ENCODE measurements at places on chromosomes 11 and 22.

GRCh38 chr11:6695377-6695776 is 12.2 kb upstream of the MRPL17 start:
- DNase-seq: no peak

DNA sequence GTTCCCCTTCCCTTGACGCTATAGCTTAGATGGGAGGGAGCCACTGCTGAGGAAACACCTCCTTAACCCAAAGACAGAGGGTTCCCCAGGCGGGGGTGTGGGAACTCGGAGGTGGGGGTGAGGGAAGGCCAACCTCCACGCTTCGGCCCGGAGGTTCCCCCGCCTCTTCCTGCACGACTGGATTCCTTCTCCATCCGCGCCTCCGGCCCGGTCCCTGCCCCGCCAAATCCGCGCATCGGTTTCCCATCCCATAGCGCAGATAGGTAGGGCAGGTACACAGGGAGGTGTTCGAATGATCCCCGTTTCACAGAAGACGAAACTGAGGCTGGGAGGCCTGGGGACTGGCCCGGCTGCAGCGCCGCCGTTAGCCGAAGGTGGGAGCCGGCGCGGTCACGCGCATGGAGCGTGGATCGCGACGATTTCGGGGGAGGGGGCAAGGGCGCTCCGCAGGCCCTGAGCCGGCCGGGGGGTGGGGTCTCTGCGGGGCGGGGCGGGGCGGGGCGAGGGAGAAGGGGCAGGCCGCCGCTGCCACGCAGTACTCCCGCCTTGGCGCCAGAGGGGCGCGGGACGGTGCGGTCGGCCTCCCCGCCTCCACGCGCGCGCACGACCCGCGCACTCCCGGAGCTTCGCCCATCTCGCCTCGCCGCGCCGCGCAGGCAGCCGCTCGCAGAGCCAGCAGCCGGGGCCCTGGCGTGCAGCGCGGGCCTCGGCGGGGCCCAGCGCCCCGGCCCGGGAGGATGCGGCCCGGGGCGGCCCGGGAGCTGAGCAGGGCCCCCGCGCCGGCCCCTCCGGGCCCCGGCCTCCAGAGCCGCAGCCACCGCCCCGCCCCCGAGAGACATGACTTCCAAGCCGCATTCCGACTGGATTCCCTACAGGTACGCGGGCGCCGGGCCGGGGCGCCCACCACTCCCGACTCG is at the start of gene TUB:
Gene TUB (plus strand): TSS at position 538 of the 917 bp plus-strand sequence. CDS start 300 bp downstream, at position 838.
- DNase-seq: no peak

- no peak for DNase-seq
Measured at GRCh38 chr22:43198936-43199335, 12.0 kb upstream of the TTLL12 start.

DNA sequence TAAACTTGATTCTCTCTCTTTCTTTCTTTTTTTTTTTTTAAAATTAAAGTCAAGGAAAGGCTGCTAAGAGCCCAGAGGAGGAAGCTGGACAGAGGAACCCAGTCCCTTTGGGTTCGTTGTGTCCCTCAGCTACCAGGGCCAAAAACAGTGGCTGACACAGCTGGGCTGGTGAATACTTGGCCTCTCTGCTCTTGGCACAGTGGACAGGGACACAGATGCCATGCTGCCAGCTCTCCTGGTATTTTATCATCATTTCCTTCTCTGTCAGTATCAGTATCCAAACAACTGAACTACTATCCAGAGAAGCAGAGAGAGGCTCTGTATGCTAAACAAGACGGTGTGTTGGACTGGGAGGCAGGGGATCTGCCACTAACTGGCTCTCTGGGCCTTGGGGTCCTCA is 123.7 kb upstream of the CCDC90B start:
- no peak for DNase-seq

GRCh38 chr22:45172881-45173585 is 9.3 kb downstream of the NUP50 start:
- no peak for DNase-seq

DNA sequence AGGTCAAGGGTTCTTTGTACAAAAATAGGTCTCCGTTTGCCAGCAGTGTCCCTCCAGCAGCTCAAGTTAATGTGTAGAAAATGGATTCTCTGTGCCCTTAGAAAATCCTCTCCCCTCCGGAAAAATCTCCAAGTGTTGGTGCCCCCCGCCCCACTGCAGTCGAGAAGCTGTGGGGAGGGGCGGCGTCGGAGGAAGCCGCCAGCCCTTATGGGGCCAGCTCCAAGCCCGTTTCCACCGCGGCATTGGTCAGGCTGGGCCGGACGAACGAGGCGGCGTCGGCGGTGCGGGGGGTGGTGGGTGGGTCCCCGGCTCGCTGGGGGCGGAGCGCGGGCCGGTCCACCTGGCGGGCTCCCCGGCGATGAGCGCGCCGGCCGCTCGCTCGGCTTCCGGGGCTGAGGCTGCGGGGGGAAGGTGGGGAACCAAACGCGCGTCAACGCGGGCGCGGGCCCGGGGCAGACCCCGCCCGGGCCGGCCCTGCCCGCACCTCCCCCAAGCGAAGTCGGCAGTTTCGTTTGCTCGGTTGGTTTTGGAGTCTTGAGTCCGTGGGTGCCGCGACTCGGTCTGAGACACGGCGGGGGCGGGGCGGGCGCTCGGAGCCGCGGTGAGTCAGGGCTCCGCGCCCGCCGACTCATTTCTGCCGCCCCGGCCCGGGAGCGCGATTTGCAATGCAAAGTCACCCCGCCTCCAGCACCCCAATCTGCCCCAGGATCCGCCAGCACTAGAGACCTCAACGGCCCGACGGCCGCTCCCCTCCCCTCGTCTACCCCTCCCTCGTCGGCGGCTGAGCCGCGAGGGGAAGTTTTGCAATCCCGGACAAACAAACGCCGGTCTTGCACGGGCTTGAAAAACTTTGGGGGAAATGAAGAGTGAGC is 1.4 kb downstream of the ASCL2 start:
- DNase-seq: no peak

DNA sequence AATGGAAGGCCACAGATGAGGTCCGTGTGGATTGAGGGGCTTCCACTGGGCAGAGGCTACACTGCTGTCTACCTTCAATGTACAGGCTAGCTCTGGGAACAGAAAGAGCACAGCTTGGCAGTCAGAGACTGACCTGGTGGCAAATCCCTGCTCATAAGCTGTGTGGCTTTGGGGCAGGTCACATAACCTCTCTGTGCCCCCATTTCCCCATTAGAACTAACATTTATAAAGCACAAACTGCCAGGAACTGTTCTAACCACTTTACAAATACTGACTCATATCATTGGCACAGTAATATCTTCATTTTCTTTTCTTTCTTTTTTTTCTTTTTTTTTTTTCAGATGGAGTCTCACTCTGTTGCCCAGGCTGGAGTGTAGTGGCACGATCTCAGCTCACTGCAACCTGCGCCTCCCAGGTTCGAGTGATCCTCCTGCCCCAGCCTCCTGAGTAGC is 3.1 kb downstream of the FOSL1 start:
- no peak for DNase-seq

DNA sequence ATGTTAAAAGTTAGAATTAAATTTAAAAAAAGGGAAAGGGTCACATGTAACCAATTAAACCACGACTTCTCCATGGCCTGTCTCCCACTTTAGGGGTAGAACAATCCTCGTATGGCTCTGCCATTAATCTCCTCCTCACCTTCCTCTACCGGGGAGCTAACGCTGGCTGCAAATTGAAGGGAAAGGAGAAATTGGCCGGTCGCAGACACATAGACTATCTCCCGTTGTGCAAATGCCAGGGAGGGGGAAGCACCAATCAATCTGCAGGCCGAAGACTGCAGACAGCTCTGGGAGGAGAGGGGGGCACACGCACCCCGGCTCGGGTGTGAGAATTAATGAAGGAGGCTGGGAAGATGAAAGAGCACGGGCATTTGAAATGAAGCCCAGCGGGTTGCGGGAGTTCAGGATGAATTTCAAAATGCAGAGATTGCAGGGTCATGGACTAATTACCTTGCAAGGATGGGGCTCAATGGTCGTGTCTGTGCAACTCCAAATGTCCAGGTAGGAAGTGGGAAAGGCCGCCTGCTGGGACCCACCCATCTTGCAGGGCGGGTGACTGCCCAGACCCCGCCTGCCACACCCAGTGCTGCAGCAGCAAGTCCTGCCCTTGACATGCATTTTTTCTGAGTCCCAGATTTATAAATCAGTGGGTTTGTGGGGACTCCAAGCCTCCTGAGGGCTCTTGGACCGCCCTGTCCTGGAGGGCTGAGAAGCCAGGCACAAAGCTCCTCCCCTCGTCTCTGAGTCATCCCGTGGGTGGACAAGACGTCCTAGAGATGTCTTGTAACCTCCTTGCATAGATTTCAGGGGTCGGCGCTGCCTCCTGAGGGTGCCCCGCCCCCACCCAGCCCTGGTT is 534.2 kb downstream of the TBC1D22A start:
- no peak for DNase-seq

- peak; percentile 72 for DNase-seq
Measured at GRCh38 chr11:15905366-15906104, 450.8 kb downstream of the SOX6 start.

- DNase-seq: no peak
Measured at GRCh38 chr11:11243590-11244469, 109.2 kb downstream of the CSNK2A3 start.

DNA sequence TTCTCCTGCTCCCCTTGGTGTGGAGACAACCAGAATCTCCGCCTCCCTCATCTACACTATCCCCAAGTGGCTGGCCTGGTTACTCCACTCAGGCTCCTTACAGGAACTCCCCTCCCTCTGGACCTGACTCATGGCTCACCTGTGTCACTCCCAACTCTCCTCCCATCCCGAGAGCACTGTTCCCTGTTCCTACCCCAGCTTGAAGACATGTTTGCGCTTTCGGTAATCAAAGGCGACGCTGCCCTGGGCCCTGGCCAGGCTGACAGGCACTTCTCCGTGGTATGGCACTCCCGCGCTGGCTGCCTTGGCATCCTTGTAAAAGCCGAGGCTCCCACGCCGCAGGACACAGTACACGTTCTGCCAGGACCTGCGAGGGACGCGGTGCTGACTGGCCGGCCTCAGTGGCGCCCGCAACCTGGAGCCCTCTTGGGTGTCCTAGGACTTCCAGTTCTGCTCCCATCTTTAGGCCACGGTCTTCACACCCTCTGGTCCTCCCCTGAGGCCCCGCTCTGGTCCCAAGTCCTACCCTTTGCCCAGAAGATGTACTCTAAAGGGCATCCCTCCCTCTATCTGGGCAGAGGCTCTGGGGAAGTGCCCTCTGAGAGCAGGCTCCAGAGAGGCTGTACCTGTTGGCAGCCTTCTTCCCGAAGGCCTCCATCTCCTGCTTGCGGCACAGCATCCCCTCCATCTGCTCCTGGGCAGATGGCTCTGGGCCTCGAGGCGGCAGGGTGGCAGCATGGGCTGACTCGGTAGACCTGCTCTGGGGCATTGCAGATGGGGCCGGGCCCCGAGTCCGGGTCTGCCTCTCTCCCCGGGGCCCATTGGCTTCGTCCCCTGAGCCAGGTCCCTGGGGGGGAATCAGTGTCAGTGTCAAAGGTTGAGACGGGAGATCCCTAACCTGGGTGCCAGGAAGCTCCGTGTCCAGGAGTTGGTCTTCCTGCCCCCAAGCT is 9.4 kb upstream of the RBM4B start:
- DNase-seq: no peak

DNA sequence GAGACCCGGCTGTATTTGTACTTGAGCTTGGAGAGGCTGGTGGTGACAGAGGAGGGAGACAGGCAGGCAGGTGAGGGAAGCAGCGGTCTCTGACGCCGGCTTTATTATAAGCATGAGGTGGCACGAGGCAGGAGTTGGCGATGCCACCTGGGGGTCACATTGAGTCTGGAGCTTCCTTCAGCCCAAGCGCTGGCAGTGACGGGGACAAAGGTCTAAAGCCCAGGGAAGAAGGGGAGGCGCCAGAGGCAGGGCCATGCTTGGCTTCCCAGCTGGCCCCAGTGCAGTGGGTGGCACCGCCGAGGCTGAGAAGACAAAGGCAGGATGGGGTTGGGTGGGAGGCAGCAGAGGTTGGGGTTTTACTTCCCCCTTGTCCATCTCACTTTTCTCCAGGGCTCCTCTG is 4.5 kb downstream of the FXYD2 start:
- DNase-seq: no peak

- DNase-seq: no peak
Measured at GRCh38 chr11:78860720-78861422, 286.2 kb upstream of the NARS2 start.

DNA sequence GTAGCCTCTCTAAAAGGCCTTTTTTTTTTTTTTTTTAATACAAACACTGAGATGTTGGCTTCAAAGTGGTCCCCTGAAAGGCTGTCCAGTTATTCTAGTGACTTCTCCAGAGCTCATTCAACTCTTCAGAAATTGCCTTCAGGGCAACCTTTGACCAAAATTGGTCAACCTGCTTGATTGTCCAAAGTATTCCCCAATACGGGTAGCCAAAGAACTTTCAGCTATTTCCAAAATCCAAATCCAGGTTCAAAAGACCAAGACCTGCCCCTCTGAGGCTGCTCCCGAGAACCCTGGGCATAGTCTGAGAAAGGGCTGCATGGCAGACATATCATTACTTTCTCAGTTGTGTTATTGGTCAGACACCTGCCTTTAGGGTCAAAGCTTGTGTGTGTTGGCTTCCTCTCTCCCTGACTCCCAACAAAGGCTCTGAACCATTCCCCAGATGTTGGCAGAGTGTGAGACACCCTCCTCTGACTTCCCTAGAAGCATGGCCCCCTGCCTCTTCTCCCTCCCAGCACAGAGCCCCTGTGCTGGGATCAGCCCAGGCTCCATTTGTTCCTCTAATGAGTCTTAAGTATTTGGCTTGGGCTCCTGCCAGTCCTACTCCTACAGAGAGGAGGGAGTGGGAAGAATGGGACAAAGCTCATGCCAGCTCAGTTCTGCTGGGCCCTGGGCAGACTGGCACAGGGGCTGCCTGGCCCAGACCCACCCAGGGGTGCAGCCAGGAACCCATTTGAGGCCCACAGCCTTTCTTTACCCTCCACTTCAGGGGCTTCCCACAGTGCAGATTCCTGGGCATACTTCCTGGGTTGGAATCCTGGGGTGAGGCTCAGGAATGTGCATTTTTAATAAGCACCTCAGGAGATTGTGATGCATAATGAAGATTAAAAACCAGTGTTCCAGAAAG is 30.3 kb downstream of the TNKS1BP1 start:
- peak; percentile 83 for DNase-seq

GRCh38 chr11:30045144-30045543 is 28.3 kb upstream of the KCNA4 start:
- DNase-seq: no peak

- DNase-seq: peak; percentile 67
Measured at GRCh38 chr11:66289548-66290329, 796 bp upstream of the YIF1A start.
